Urinary bladder (tissue), 4 donors: ENCODE measurements at places on chromosomes 6 and 20. TPM values are rescaled to one million over a fixed set of nuclear protein-coding genes. Genes with fewer than 3 reads are reported as not detected.

Gene KCNB1
- total RNA-seq: 3.5 TPM

Gene FAM229B
- total RNA-seq: 27.8 TPM

GRCh38 chr6:13094781-13095425 lies 233.4 kb downstream of the TBC1D7 start:
- no peak for DNase-seq

DNA sequence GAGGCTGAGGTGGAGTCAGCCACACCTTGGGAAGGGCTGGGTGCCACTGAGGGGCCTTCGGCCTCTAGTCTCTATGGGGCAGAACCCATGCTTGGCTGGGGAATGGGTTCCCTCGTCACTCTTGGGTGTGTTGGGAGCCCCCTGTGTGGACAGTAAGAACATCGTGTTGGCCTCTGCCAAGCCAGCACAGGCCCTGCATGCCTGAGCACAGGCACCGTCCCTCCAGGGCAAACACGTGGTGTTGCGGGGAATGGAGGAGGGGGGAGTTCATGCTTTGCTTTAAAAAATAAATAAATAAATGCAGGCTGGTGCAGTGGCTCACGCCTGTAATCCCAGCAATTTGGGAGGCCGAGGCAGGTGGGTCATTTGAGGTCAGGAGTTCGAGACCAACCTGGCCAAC lies 63.0 kb downstream of the EZR start:
- DNase-seq: no peak

Gene CLVS2
- total RNA-seq: 2.1 TPM

GRCh38 chr20:15196547-15197255 lies 859.3 kb upstream of the FLRT3 start:
- no peak for DNase-seq

Gene KDM1B
- 23.1 TPM for total RNA-seq

- no peak for DNase-seq
Measured at GRCh38 chr6:17405944-17406245, 12.5 kb downstream of the CAP2 start.

GRCh38 chr20:61692479-61692878 lies 373.2 kb downstream of the TAF4 start:
- DNase-seq: no peak

GRCh38 chr6:14816116-14816859 lies 429.6 kb upstream of the JARID2 start:
- DNase-seq: no peak

DNA sequence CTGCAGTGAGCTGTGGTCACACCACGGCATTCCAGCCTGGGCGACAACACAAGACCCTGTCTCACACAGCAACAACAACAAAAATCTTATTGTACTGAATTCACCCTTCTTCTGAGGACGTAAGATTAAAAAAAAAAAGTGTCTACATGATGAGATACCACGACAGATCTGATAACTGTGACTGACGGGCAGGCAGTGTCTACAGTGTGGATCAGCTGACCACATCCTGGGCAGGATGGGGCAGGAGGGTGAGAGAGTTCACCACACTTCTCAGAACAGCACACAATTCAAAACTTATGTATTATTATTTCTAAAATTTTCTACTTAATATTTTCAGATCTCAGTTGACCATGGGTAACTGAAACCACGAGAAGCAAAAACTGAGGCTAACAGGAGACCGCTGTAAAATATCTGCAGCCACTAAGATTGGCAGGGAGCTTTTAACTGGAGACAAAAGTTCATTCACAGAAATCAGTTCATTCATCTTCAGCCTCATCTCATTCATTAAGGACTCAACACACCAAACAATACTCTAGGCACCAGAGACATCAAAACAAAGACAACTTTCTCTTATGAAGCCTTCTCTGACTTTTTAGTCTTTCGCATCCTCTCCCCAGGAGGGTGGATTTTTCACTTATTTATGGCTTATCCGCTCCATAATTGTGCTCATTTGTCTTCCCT lies 15.7 kb upstream of the NHSL1 start:
- no peak for DNase-seq

Gene ZBTB12
- total RNA-seq: 4.8 TPM

Gene ZNF165
- total RNA-seq: 1.0 TPM

Gene NRN1
- 4.5 TPM for total RNA-seq

Gene POM121L2
- not detected for total RNA-seq

- DNase-seq: no peak
Measured at GRCh38 chr6:119173249-119174084, 95.0 kb upstream of the FAM184A start.

DNA sequence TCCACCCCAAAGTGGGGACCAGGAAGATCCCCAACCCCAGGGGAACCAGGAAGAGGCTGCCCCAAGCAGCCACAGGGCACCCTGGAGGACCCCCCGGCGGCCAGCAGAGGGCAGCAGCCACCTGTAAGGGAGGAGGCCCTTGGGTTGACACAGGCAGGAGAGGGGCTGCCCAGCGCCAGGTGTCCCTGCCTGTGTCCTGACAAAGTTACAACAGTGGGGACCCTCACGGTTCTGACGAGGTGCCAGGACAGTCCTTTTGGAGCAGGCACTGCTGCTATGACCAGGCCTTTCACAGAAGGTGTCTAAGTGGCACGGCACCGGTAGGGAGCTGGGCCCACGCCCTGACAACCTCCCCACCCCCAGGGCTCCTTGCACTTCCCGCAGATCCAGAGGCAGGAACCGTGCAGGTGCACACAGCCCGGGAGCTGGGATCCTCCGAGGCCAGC lies 176.7 kb downstream of the BMP7 start:
- no peak for DNase-seq

GRCh38 chr6:33248643-33248931 lies 23.1 kb downstream of the VPS52 start:
- DNase-seq: peak; percentile 31

- no peak for DNase-seq
Measured at GRCh38 chr20:10430704-10431103, 3.3 kb downstream of the MKKS start.

- no peak for DNase-seq
Measured at GRCh38 chr6:108872141-108872557, 23.9 kb downstream of the ARMC2 start.

Gene SIRPD
- total RNA-seq: not detected

GRCh38 chr6:21228876-21229460 lies 364.6 kb upstream of the SOX4 start:
- no peak for DNase-seq

- DNase-seq: no peak
Measured at GRCh38 chr6:105832313-105832761, 253.8 kb upstream of the PRDM1 start.

Gene CCDC167
- total RNA-seq: 10.4 TPM

- DNase-seq: no peak
Measured at GRCh38 chr6:156437121-156437879, 339.9 kb upstream of the ARID1B start.

Gene ITPR3
- 8.2 TPM for total RNA-seq

DNA sequence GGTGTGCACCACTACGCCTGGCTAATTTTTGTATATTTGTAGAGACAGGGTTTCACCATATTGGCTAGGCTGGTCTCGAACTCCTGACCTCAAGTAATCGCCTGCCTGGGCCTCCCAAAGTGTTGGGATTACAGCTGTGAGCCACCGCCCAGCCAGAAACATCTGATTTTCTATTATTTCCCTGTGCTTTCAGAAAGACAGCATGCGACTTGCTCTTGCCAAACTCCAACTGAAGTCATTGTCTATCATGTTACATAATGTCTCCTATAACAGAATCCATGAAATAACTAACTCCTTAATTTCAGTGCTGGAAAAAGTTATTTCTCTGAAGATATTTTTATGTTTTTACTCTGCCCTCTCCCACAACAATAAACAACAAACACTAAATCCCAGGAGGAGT lies 8.5 kb downstream of the RMND1 start:
- DNase-seq: no peak

DNA sequence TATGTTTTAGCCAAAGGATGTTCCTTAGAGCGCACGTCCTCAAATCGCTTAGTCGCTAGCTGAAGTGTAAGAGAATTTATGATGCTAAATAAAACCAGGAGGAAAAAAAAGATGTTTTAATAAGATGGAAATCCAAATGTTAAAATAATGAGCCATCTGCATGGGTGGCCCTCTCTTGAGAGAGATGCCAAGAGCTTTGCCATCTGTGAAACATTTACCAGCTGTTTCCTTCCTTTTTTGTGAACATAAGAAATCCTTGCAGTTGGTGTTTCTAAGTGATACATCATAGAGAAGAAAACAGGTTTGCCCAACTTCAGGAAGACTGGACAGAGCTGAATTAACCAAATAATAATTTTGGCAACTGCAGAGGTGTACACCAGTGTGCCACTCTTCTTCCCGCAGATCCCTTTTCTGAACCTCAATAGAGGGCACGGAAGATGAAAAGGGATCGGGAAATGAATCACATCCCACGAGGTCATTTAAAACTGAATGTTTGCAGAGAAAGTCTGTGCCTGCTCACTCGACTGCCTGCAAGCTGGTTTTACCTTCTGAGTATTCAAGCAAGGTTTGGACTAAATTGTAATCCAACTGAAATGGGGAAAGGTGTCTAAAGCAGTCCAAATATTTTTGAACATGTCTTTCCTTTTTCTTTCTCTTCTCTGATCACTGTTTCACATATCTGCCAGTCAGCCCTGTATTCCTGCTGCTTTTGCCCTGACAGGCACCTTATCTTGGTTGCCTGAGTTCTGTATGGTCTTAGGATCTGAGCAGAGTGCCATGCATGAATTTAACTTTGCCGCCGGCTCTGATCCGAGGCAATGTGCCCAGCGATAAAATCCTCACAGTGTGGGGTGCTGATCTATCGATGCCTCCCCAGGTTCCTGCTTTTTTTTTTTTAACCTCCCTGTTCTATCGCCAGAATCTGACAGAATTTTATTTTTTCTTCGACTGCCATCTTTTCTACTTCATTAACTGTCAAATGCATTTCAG lies 35.5 kb upstream of the TSHZ2 start:
- no peak for DNase-seq

DNA sequence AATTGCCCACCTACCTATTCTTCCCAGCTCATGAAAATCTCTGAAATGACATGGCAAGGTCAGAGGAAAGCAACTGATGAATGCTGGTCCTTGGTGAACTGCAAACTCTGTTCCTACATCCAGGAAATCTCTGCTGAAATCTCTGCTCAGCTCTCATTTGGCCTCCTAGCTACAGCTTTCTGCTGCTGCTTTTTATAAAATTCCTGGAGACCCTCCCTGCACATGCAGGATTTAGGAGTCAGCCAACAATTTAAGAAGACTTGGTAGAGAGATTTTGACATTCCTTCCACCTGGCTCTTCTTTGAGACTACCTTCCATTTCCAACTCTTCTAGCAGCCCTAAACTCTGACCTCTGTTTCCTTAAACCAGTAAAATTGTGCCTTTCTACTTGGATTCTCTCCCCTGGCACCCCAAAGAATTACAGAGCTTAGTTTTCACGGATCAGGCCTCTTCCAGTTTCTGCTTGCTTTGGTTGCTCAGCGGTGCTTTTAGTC lies 55.5 kb downstream of the PDE7B start:
- DNase-seq: no peak

DNA sequence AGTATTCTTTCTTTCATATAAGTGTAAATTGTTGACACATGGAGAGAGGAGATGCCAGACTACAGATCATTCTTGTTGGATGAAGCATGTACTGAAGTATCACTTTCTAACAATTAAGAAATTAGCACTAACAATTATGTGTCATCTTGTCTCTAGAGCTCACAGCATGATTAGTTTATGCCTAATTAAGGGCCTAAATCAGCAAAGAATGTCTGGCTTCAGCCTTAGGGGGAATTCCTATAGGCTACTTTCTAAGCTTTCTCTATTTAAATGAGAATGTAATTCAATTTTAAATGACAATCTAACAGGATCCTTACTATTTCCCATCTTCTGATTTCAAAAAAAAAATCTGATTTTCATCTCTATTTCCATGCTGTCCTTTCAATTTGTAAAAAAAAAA lies 371.0 kb downstream of the EPHA7 start:
- no peak for DNase-seq

DNA sequence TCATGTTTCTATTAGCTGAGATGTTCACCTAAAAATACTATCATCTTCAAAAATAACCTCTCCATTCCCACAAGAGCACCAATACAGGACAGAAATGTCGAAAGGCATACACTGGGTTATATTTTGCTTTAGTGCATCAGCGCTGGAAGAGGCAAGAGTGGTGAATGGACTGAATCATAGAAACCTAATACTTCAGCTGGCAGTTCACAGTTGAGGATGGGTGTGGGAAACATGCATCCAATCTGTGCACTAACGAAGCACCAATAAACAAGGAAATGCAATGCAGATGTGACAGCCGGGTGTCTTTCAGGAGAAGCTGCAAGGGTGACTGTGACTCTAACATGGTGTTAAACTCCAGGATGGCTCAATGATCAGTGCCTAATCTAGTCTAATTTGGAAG lies 365.8 kb downstream of the ESR1 start:
- no peak for DNase-seq

GRCh38 chr6:157276134-157276532 lies 47.2 kb downstream of the TMEM242 start:
- DNase-seq: no peak

Gene C4B
- total RNA-seq: 4.7 TPM

Gene EDN1
- 13.5 TPM for total RNA-seq

DNA sequence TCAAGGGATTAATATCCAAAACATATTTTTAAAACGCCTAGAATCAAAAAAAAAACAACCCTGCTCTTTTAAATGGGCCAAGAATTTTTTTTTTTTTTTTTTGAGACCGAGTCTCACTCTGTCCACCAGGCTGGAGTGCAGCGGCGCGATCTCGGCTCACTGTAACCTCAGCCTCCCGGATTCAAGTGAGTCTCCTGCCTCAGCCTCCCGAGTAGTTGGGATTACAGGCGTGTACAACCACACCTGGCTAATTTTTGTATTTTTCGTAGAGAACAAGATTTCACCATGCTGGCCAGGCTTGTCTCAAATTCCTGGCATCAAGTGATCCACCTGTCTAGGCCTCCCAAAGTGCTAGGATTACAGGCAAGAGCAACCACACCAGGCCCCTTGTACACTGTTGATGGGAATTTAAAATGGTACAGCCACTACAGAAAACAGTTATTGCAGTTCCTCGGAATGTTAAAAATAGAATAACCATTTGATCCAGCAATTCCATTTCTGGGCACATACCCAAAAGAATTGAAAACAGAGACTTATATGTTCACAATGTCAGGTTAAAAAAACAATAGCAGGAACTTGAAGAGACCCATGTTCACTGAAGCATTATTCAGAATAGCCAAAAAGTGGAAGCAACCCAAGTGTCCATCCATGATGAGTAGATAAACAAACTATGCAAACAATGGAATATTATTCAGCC lies 3.1 kb upstream of the MYL9 start:
- DNase-seq: no peak

Gene RAET1E
- 0.74 TPM for total RNA-seq

GRCh38 chr6:126195625-126196236 lies 144.2 kb upstream of the CENPW start:
- no peak for DNase-seq
